ENCODE measurements at places on chromosomes 5 and 9.
A peak's percentile ranks its signal among the peaks of the same experiment; 100 is the strongest.

GRCh38 chr5:110063640-110064602, 374.2 kb downstream of the MAN2A1 start:
- no peak for DNase-seq

GRCh38 chr9:127520941-127521918, 69.9 kb downstream of the LRSAM1 start:
- DNase-seq = no peak

GRCh38 chr5:35856765-35857351, at the start of gene IL7R:
TSS of gene IL7R (plus strand) at chr5:35856891. CDS start at chr5:35856978, 87 bp downstream.
- no peak for DNase-seq

- no peak for DNase-seq
Measured at GRCh38 chr5:16492398-16493140, 27.0 kb upstream of the ZNF622 start.

GRCh38 chr5:178416206-178416882, 173.8 kb downstream of the COL23A1 start:
- no peak for DNase-seq

DNA sequence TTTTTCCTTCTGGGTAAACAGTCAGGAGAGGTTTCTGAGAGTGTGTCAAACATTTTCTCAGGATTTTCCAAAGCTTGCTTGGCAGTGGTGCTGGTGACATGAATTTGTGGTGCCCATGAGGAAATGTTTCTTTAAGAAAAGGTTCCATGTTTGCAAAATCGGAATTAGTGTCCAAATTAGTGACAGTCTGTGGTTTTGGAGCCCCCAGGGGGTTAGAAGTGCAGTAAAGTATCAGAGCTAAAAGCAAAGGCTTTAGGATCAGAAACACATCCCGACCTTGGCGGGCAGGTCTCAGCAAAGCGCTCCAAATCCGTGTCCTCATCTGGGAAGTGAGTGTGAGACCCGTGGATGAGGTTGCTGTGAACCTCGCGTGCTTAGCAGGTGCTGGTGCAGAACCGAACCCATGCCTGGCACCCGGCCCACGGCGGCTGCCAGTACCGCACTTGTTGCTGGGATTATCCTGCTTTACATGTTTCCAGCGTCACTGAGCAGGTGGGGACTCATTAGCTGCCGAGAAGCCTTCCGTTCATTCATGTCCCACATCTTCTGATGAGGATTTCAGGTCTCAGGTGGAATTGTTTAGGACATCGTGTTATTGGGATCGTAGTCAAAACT, 70.8 kb upstream of the COL5A1 start:
- DNase-seq = no peak

DNA sequence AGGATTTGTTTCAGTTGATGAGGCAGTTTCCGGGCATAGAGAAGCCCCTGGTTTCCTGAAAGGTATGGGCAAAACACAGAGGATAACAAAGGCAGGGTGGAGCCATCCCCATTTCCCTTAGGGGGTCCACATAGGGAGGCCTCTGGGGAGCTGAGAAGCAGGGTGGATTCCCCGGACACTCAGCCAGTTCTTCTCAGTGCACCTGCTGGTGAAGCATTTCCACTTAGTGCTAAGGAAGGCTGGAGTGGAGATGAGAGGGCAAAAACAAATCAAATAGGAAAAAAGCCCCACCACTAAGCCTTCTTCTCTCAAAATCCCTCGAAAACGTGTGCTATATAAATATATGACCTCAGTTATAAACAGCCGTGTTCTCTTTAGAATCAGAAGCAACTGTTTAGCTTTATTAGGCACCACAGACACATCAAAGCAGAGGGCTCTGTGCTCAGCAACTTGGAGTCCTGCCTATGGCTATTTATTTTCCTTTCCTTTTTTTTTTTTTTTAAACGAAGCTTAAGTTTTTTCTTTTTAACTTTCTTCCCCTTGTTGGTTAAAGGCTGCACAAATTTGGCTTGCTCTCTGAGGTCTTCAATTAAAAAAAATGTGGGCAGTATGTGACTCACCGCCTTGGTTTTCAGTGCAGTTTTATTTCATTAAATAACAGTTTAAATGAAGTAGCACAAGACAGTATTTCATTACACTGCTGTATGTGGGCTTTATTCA, 67.7 kb downstream of the PRDM6 start:
- no peak for DNase-seq

DNA sequence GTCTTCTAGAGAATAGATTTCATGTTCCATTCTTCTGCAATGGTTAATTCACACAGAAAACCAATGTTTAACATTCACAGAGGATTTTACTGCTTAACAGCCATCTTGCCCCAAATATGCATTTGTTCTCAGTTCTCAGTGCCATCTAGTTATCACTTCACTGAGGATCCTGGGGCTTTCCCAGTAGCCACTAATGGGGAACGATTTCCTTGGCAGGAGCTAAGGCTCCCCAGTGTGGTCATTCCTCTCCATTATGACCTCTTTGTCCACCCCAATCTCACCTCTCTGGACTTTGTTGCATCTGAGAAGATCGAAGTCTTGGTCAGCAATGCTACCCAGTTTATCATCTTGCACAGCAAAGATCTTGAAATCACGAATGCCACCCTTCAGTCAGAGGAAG, 3.4 kb downstream of the ERAP2 start:
- DNase-seq = no peak

DNA sequence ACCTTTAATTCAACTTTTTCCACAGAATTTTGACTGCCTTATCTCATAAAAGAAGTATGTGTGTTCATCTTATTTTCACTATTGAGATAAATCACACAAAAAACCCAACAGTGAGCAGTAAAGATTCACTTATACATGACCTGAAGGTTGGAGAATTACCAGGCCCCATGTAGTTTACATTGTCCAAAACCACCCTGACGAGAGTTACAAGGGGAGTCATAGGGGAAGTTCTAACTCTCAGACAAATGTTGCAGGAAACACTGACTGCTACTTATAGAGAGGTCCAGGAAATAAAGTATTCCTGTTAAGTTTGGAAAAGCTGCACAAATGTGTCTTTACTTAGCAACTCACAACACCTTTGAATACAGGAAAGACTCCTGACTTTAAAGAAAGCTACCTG, 14.1 kb downstream of the SPATA9 start:
- no peak for DNase-seq

- no peak for DNase-seq
Measured at GRCh38 chr9:137041124-137041523, 4.9 kb downstream of the NPDC1 start.

DNA sequence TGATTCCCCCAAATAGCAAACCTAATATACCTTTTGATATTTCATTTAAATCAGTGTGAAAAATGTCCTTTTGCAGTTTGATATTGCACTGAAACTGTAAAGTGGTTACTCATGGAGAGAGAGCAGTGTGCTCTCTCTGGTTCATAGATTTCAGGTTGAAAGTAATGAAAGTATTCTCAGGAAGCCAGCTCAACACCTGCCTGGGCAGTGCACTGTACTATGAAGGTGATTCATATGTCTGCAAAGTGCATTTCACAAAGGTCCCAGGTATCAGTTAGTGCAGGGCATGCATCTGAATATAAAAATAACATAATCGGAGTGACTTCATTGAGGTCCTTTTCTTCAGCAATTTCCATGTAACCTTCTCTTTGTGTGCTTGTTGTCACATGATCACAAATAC, 274.3 kb downstream of the CDH18 start:
- DNase-seq = no peak

GRCh38 chr5:155866971-155867370, 460.0 kb upstream of the SGCD start:
- no peak for DNase-seq

- no peak for DNase-seq
Measured at GRCh38 chr5:4419281-4419680, 720.8 kb upstream of the ADAMTS16 start.

- DNase-seq = no peak
Measured at GRCh38 chr9:133264235-133264764, 10.7 kb downstream of the ABO start.

- DNase-seq = no peak
Measured at GRCh38 chr9:95459851-95460517, 56.8 kb downstream of the PTCH1 start.

DNA sequence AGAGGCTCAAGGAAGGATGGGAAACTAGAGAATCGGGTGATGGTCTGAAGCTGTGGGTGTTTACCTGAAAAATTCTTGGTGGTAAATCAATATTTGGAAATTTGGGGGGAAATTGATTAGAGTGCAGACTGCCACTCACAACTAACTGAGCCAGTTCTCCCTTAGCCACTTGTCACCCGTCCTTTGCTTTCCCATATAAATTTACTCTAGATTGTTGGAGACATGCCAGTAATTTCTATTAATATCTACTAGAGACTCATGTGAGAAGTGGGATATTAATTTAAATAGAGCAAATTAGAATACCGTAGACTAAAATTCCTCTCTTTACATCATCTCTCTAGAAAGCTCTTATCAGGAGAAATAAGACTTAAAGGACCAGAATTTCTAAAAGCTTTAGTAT, 471.3 kb upstream of the DAB2 start:
- no peak for DNase-seq

- no peak for DNase-seq
Measured at GRCh38 chr9:88983865-88984542, 7.3 kb upstream of the S1PR3 start.

DNA sequence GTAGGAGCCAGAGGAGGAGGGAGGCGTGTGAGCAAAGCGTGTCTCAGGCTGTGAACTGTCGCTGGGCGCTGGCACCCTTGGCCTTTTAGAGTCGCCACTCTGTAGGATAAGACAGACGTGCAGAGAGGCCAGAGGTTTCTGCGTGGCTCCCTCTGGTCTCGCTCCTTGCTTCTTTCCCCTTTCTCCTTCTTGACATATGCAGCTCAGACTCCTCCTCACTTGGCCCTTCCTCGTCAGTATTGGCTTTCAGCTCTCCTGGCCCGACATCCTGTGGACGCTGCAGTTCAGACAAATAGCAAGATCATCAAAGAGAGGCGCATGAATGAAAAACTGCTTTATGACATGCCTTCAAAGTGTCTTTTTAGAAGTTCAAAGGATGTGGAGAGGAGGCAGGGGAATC, 116.8 kb upstream of the SPRY4 start:
- DNase-seq = no peak

DNA sequence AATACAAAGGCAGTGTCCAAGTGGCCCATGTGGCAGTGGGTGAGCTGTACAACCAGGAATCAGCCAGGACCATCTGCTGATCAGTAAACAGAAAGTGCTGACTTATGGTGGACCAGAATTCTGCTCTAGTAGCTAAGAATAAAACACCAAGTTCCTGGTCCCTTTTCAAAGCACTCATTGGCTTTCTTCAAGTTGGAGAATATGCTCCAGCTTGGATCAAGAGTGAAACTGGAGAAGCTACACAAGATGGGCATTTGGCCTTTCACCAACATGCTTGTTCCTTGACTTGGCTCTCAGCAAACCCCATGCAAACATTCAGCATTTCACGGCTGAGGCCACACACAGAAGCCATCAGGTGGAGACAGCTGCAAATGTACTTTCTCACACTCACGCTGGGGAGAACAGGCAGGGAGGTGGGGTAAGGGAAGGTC, 32.1 kb downstream of the MARCHF3 start:
- no peak for DNase-seq

DNA sequence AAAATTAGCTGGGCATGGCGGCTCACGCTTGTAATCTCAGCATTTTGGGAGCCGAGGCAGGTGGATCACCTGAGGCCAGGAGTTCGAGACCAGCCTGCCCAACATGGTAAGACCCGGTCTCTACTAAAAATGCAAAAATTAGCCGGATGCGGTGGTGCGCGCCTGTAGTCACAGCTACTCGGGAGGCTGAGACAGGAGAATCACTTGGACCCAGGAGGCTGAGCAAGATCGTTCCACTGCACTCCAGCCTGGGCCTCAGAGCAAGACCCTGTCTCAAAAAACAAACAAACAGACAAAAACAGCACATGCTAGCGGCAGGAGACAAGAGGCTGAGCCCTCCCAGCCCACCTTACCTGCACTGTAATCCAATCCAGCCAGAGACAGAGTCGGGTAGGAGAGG, 1.1 kb upstream of the DOLPP1 start:
- no peak for DNase-seq

- peak; percentile 20 for DNase-seq
Measured at GRCh38 chr5:131068893-131069643, 96.0 kb downstream of the HINT1 start.

DNA sequence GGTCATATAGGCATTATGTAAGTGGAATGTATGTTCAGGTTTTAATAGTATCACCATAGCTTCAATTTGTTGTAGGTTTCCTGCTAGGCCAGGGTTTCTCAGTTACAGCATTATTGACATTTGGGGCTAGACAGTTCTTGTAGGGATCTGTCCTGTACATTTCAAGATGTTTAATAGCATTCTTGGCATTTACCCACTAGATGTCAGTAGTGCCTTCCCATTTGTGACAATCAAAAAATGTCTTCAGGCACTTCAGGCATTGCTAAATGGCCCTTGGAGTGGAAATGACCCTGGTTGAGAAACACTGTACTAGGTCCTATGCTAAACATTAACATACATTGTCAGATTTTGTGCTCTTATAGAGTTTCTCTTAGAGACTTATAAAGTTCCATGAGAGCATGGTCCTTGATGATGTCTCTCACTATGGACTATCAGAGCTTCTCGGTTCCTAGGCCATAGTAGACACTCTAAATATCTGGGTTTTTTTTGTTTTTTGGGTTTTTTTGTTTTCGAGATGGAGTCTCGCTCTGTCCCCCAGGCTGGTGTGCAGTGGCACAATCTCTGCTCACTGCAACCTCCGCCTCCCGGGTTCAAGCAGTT, 1.4 kb downstream of the KIF20A start:
- DNase-seq = no peak

GRCh38 chr5:80864706-80865435, 95.3 kb upstream of the RASGRF2 start:
- no peak for DNase-seq

- DNase-seq = no peak
Measured at GRCh38 chr5:122902263-122902662, 56.9 kb downstream of the SNX24 start.

DNA sequence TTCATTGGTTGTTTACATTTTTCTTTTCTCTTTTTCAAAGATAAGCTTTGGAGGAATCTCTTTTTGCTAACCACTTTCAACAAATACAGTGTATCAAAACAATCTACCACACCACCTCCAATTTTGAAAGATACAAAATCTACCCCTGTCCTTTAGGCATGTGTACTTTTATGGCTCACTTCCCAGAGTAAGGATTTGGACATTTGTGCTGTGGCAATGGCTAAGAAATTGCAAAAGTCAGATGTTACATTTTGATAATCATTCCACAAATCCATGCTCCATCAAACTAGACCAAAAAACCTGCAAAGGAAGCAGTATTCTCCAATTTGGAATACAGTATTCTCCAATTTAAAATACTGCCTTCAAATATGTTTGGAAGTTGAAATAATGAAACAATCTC, 204.9 kb downstream of the MCTP1 start:
- no peak for DNase-seq

All from stimulated activated CD4-positive, alpha-beta T cell treated with anti-CD3 and anti-CD28 coated beads, Interleukin-12 subunit alpha, Interleukin-12 subunit beta, amount 100 ng/mL, for 4 hours (primary cell).